ENCODE measurements at places on chromosomes 5 and 9.

GRCh38 chr5:59607138-59607765, 286.3 kb downstream of the PDE4D start:
- H3K27me3 ChIP-seq, result no peaks in the 10 kb centered on the region
- no peaks in the 10 kb centered on the region for H3K36me3 ChIP-seq
- H3K27ac ChIP-seq, result no peak overlapping the region
- H3K4me3 ChIP-seq, result no peak overlapping the region
- H3K4me1 ChIP-seq, result no peaks in the 10 kb centered on the region
- no peak for DNase-seq

DNA sequence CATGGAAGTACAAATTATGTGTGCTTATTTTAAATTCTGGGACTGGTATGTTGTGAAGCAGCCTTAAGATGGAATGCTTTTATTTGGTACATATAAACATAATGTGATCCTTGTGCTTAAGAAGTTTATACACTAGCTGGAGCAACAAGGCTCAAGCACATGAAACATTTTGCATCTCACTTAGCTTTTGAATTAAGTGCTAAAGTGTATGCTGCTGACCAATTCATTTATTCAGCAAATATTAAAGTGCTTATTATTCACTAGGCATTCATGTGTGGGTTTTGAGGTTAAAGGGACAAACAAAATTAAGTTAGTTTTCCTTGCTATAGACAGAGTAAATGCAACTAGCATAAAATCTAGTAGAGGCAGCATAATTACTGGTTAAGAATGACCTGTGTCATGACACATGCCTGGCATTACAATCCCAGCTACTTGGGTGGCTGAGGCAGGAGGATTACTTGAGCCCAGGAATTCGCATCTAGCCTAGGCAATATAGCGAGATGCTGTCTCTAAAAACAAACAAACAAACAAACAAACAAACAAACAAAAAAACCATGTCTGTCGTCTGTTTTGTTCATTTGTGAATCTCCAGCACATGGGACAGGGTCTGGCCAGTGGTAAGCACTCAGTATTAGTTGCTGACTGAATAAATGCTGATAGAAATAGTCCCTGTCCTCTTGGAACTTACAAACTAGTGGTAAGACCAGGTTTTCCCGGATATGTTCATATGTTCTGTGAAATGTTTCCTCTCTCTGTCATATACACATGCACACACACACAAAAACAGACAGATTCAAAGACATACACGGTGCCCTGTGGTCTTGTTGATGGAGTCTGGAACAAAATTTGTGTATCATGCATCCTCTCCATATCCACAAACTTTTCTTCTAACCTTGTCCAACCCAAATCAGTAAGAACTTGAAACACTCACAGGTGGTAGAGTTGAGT, 41.9 kb upstream of the TNFAIP8 start:
- H3K36me3 ChIP-seq, result no peaks in the 10 kb centered on the region
- no peaks in the 10 kb centered on the region for H3K27me3 ChIP-seq
- no peak overlapping the region for H3K4me3 ChIP-seq
- H3K27ac ChIP-seq, result peak overlapping the region; percentile 43
- no peak for DNase-seq

DNA sequence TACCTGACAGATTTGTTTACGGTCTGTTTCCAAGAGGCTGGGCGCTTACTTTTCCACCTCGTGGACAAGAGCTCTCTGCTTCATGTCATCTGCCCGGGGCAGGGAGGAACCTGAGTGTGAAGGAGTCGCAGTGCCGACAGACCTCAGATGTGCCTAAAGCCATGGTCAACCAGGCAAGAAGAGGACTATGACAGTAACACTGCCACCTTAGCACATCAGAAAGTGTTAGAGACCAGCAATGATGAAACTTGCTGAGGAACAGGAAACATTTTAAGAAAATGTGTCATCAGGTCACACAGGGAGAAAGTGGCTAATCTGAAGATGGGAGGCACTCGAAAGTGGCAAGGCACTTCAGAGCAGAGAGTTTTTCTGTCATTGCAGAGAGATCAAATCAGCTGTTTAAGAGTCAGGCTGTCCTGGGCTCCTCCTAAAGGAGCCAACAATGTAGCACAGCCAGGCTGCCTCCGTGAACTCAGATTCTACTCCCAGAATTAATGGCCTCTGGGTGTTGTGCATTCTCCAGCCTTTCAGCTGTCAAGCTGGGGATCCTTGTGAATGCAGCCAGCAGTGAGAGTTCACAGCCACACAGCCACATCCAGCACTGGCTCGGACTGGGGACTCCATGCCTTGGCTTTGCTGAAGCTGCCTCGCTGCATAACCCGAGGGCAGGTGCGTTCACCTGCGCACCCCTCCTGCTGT, 94.6 kb downstream of the RAPGEF1 start:
- no peak for DNase-seq
- no peak overlapping the region for H3K4me3 ChIP-seq
- H3K4me1 ChIP-seq, result peaks cover 5% of the 10 kb centered on the region

DNA sequence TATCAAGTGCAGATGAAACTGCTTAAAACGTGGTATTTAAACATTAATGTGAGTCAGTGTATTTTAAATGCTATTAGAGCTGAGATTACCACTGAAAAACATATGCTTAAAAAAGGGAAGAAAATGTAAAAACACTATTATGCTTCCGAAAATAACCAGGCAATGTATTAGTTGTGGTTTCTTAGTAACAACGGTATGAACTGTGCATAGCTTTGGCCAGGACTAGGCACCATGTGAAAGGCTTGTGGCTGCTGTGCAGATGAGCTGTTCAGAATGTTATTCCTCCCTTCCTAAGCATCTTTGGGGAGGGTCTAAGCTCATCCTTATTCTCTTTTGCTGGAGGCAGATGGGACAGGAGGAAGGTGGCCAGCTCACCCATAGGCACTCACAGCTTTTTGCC, 84.9 kb downstream of the NTRK2 start:
- peaks cover 10% of the 10 kb centered on the region for H3K4me1 ChIP-seq
- DNase-seq, result no peak

DNA sequence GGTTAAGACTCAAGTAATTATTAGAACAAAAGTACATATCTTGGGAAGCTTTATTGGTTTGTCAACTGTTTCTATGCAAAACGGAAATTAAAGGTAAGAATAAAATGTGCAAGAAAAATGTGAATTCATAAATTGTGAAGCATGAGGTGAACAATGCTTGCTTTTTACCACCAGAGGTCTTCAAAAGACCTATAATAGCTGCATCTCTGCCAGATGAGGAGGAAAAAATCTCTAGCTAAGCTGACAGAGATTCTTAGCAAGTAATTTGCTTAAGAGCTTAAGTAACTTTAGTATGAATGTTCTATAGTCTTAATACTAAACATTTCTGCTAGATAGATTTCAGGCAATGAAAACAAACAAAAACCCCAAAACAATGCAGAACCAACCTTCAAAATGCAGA, 54.1 kb downstream of the MRPS30 start:
- no peaks in the 10 kb centered on the region for H3K4me1 ChIP-seq
- DNase-seq, result no peak
- H3K27me3 ChIP-seq, result no peaks in the 10 kb centered on the region
- H3K27ac ChIP-seq, result no peak overlapping the region
- no peaks in the 10 kb centered on the region for H3K36me3 ChIP-seq

DNA sequence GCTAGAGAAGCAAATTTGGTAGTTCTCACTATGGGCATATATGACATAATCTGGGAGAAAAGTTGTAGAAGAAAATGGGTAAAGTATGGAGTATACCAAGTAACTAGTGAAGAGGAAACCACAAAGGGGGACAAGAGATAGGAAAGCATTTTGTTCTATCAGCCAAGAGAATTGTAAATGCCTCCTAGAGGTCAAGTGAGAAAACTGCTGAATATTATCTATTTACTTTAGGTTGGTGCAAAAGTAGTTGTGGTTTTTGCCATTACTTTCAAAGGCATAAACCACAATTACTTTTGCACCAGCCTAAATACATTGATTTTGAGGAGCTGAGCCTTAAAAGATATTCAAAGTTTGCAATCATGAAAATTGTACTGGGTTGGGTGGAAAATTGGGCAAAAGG, 126.7 kb upstream of the GRHPR start:
- H3K27me3 ChIP-seq, result no peaks in the 10 kb centered on the region
- H3K4me1 ChIP-seq, result peaks cover 3% of the 10 kb centered on the region
- no peak overlapping the region for H3K27ac ChIP-seq

GRCh38 chr9:22112870-22113821, 104.0 kb upstream of the CDKN2B start:
- no peaks in the 10 kb centered on the region for H3K27me3 ChIP-seq
- no peaks in the 10 kb centered on the region for H3K36me3 ChIP-seq
- no peak overlapping the region for H3K27ac ChIP-seq
- H3K4me3 ChIP-seq, result no peak overlapping the region
- no peak for DNase-seq

GRCh38 chr9:37522971-37523370, 37.2 kb downstream of the POLR1E start:
- DNase-seq, result no peak
- no peaks in the 10 kb centered on the region for H3K4me1 ChIP-seq
- H3K36me3 ChIP-seq, result peaks cover 14% of the 10 kb centered on the region

- DNase-seq, result no peak
- H3K27me3 ChIP-seq, result no peaks in the 10 kb centered on the region
- no peak overlapping the region for H3K27ac ChIP-seq
- H3K4me1 ChIP-seq, result no peaks in the 10 kb centered on the region
- H3K36me3 ChIP-seq, result no peaks in the 10 kb centered on the region
Observed at GRCh38 chr9:78939311-78940065, 632.3 kb upstream of the TLE4 start.

DNA sequence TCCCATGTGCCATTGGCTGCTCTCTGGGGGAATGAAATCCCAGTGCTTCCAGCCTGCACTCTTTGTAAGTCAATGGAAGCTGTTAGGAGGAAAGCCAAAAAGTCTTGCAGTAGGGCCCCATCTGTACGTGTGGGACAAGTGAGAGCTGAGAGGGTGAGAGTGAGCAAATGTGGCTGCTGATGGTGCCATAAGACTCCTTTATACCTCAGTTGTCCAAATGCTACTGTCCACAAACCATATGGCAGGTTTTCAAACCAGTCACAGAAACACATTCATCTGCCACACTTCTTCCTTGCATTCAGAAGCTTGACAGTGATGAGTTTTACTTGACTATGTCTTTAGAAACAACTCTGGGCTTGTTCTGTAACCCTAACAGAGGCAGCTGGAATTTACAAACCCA, 543.8 kb downstream of the CSNK1G3 start:
- H3K4me1 ChIP-seq, result no peaks in the 10 kb centered on the region
- H3K4me3 ChIP-seq, result no peak overlapping the region
- H3K27ac ChIP-seq, result no peak overlapping the region

DNA sequence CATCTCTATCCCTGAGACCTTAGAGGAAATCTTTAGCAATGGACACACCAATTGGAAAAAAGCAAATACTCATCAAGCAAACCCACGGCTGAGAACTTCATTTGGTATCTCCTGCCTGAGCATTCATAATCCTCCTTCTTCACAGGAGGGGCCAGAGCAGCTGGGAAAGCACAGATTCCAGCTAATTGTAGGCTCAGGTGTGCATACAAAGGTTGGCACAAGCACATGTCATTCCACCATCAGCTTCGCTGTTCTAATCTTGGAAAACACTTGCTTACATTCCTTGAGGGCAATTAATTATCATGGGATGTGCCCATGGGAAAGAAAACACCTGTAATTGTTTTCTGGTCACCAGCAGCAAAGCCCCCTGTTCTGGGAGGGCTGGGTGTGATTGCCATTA, 376.6 kb downstream of the SPOCK1 start:
- no peak overlapping the region for H3K4me3 ChIP-seq
- no peaks in the 10 kb centered on the region for H3K36me3 ChIP-seq
- H3K27ac ChIP-seq, result no peak overlapping the region
- no peaks in the 10 kb centered on the region for H3K4me1 ChIP-seq

GRCh38 chr5:156685481-156685880, 164.6 kb upstream of the PPP1R2B start:
- H3K4me3 ChIP-seq, result no peak overlapping the region
- H3K27me3 ChIP-seq, result peaks cover 6% of the 10 kb centered on the region
- H3K27ac ChIP-seq, result no peak overlapping the region
- no peaks in the 10 kb centered on the region for H3K4me1 ChIP-seq

GRCh38 chr5:89710006-89710405, 699.5 kb downstream of the CETN3 start:
- no peak for DNase-seq
- H3K27ac ChIP-seq, result no peak overlapping the region
- H3K4me1 ChIP-seq, result no peaks in the 10 kb centered on the region
- H3K4me3 ChIP-seq, result no peak overlapping the region
- H3K27me3 ChIP-seq, result no peaks in the 10 kb centered on the region

DNA sequence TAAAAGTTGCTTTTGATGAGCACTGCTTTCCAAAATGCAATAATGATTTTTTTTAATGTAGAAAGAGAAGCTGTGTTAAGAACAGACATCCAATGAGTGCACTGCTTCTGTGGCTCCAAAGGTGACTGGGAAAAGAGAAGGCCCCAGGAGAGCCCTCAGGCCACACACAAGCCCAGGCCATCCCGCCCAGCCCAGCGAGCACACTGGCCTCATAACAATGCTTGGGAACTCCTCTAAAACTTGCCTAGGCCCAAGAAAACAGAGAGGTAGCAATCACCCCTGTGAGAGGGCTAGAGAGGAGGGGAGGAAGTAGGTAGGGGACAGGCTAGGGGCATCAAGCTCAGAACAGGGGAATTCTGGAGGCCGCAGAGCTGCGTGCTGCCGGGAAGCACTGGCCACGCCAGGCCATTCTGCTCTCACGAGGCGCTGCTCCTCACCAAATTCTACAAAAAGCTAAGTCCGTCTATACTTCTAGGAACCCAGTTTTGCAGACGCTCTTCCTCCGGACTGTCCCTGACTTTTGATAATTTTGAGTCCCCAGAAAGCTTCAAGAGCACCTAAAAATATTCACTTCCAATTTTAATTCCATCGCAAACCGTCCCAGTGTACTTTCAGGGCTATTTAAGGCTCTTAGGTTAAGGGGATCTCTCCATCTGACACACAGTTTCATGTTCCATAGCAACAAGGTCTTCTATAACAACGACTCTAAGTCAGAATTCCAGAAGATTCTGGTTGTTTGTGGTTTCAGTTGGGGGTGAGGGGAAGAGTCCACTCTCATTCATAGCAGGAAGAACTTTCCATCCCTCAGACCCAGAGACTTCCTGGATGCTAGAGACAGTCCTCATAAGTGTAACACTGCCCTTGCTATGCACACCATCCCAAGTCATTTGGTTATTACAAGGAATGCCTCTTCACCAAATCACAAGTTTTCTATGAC, 51.0 kb downstream of the HABP4 start:
- no peaks in the 10 kb centered on the region for H3K36me3 ChIP-seq
- no peaks in the 10 kb centered on the region for H3K27me3 ChIP-seq
- H3K4me1 ChIP-seq, result no peaks in the 10 kb centered on the region
- no peak overlapping the region for H3K27ac ChIP-seq
- no peak overlapping the region for H3K4me3 ChIP-seq

- H3K4me1 ChIP-seq, result no peaks in the 10 kb centered on the region
- peaks cover 8% of the 10 kb centered on the region for H3K27me3 ChIP-seq
- no peaks in the 10 kb centered on the region for H3K36me3 ChIP-seq
- no peak overlapping the region for H3K27ac ChIP-seq
- DNase-seq, result no peak
Observed at GRCh38 chr5:14263113-14263512, 120.0 kb downstream of the TRIO start.

All from effector memory CD4-positive, alpha-beta T cell (primary cell).